ENCODE measurements at places on chromosomes 2 and 18.

GRCh38 chr2:148978706-148979105, 59.8 kb upstream of the LYPD6B start:
- no peak for DNase-seq

- peak; percentile 8 for DNase-seq
These were observed 80.6 kb upstream of the CCDC195 start for GRCh38 chr2:224796695-224797305.

- DNase-seq, result no peak
These were observed 107.8 kb downstream of the MEP1B start for GRCh38 chr18:32297579-32298170.

DNA sequence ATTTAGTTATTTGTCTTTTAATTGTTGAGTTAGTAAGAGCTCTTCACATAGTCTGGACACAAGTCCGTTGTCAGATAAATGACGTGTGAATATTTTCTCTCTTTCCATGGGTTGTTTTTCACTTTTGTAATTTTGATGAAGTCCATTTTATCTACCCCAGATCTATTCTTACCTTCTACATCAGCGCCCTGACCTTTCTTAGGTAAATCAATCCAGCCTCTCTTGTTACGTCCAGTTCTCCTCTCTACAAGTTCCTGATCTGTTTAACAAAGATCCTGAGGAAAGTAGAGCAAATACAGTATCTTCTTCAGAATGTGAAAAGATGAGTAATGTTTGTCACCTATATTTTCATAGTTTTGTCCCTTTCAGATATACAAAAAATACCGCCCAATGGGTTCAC, 66.9 kb downstream of the MOGAT1 start:
- no peak for DNase-seq

DNA sequence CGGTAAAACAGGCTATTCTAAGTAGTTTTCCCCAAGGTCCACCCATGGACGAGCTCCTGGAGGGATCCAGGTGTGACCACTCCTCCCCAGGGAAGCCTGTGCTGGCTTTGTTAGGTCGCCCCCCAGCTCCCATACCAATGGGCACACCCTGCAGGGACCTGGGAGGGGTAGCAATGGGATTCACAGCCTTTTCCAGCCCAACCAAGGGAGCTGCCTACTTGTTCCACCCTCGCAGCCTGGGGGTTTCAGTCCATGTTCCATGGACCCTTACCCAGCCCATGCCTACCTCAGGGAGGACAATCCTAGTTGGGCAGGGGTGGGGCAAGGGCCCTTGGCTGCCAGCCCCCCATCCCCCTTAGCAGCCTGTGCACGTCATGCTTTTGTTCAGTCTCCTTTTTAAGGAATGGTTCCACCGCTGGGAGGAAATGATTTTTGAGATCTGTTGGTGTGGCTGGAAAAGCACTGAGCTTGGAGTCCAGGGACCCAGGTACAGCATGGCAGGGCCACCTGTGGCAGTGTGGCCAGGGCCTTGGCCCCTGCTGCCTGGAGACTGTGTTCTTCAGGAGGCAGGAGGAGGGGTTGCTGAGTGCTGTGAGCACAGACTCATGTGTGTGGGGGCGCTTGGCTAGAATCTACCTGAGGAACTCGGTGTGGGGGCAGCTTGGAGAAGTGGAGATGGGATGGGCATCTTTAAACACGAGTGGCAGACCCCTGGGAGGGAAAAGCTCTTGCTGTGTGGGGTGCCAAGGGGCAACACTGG, 166.8 kb downstream of the TWIST2 start:
- no peak for DNase-seq

- DNase-seq, result no peak
These were observed 35.1 kb upstream of the LHCGR start for GRCh38 chr2:48790407-48791170.

DNA sequence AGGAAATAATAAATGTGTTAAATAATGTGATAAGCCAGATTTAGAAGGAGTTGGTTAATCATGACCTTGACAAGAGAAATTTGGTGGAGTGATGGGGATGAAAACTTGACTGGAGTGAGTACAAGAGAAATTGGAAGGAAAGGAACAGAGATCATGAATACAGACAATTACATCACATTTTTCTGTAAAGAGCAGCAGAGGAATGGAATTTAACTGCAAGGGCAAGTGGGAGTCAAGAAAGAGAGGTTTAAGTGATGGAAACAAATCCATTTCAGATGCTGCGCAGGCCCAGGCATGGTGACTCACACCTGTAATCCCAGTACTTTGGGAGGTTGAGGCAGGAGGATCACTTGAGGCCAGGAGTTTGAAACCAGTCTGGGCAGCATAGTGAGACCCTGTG, 46.7 kb downstream of the ICA1L start:
- no peak for DNase-seq

DNA sequence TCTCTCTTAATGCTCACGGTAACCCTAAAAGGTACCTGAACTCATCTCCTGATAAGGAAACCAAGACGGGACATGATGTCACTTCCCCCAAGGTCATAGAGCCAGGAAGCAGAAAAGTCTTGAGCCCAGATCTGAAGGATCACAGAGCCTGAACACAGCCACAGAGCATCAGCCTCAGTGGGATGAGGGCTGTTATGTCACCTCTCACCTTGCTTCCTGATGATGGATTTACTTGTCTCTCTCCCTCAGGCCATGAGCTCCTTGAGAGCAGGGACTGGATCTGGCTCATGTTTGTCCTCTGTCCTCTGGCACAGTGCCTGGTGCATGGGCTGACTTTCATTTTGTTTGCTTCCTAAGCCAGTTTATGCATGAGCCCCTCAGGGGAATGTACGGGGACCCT, 54.2 kb downstream of the SERTAD2 start:
- DNase-seq, result peak; percentile 61

- no peak for DNase-seq
These were observed 40.4 kb downstream of the EN1 start for GRCh38 chr2:118806797-118807667.

Measured in DMS79 treated with DMSO at 0.1 percent for 48 hours (cell line).